ENCODE measurements at places on chromosomes 6 and 20.

GRCh38 chr6:85561750-85562357, 31.8 kb downstream of the SNX14 start:
- DNase-seq, result no peak

DNA sequence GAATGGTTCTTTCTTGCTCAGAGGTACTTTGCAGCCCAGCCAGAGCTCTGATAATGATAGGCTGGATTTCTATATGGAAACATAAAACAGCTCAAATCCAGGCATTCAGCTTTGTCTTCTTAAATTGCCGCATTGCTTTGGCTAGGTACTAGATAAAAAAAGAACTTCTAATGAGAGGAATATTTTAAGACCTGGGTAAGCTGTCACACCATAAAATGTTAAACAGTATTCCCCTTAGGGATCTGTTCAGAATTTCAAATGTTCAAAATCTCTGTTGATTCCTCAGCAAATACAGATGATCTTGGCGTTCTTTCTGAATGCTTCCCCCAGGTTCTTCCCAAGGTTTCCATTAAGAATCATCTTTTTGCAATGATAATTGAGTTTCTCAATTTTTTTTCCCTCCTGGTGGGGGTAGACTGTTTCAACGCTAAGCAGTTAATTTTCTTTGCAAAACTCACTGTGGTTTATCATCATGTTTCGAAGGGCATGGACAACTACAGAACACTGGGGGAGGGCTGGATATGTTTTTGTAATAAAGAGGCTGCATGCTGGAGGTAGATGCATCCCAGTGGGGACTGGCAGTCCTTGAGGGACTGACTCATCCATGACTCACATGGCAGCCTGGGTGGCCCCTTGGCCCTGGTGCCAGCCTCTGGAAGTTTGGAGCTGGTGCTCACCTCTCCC, 31.0 kb downstream of the TIAM2 start:
- DNase-seq, result no peak

GRCh38 chr6:93036835-93037234, 382.5 kb downstream of the EPHA7 start:
- no peak for DNase-seq

DNA sequence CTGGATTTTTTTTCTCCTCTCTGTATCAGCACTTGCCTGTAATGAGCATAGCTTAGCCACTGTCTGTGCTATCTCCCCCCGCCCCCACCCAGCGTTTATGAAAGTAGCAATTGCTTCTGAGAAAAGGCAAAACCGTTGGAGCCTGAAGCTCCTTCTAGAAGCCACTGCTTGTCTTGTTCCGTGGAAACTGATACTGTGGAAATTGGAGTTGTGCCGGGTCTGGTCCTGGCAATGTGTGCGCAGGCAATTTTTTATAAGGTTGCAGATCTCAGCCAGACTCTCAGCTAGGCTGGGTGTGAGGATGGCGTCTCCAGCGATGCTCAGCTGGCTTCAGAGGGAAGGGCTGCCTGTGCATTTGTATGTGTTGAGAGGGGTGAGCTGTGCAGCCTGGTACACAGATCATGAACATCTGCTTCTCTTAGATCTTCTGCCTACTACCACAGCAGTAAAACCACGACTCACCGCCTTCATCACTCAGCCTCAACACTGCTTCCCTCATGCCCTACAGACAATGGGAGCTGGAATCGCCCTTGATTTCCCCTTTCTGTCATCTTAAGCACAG, 72.4 kb upstream of the GTSF1L start:
- DNase-seq, result no peak

- no peak for DNase-seq
These were observed 1.5 kb downstream of the PRRC2A start for GRCh38 chr6:31621991-31622390.

DNA sequence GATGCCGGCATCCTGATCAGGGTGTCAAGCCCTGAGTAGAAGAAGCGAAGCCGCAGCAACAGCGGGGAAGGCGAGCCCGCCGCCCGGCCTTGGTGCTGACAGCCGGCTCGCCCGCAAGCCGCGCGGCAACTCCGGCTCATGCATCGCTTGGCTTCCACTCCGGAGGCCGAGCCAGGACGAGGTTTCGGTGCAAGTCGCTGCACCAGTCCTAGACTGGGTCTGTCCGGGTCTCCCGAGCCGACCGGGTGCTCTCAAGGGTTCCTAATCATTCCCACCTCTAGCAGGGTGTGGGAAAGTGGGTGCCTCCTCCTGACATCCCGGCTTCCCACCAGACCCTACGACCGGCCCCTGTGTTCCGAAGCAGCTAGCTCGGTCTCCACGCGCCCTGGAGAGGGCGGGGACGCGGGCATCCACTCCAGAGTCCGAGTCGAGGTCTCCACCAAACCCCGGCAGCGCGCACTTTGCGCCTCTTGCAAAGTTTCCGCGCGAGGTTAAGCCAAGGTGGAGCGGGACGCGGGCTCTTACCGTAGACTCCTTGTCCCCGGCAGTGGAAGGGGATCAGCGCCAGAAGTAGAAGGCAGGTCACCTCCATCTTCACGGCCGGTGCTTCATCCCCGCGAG, 1.4 kb downstream of the MDGA1 start:
- DNase-seq, result no peak

- no peak for DNase-seq
These were observed 32.0 kb downstream of the MTHFD1L start for GRCh38 chr6:150897400-150897943.

- DNase-seq, result no peak
These were observed 55.0 kb downstream of the LYRM2 start for GRCh38 chr6:89583559-89583958.

- no peak for DNase-seq
These were observed 29.6 kb downstream of the BACH2 start for GRCh38 chr6:90266905-90267621.

- DNase-seq, result no peak
These were observed 514.9 kb downstream of the CDKAL1 start for GRCh38 chr6:21049148-21049547.

- no peak for DNase-seq
These were observed 191.0 kb upstream of the LRFN2 start for GRCh38 chr6:40778196-40778595.

DNA sequence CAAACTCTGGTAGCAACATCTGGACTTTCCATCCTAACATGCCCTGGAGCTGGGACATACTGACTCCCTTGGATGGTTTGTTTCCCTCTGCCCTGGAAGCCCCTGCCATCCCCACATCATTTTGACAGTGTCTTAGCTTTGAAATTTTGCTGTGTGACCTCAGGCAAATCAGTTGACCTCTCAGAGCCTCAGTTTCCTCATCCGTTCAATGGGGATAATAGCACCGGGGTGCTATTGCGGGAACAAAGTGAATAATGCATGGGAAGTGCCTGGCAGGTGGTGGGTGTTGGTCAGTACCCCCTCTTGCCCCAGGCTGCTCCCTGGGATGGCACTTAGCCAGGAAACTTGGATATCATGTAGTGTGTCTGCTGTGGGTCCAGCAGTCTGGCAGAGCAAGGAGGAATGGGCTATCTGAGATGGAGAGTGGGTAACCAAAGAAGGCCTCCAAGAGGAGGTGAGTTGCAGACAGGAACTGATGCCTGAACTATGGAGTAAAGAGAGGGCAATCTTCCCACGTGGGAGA, 88.6 kb downstream of the MRPL14 start:
- DNase-seq, result no peak

DNA sequence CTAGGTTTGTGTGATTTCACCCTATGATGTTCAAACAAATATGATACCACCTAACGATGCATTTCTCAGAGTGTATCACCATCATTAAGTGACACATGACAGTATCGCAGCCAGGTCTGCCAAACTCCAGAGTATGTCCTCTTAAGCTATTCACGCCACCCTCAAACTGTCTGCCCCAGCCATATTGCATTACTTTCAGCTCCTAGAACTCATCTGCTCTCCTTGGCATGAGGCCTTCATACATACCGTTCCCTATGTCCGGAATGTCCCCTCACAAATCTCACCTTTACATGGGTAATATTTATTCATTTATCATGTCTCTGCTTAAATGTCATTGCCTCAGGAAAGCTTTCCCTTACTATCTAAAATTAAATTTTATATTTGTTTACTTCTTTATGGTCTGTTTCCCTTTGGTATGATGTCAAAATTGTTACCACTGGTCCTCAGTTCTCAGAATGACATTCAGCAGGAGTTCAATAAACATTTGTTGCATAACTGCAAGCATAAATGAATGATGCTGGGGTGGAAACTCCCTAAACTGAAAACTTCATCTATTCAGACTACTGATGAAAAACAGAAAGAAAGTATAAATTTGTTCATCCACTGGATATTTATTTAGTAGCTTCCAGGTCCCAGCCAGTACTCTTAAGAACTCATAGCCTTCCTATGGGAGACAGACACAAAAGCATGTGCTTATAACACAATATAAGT, 3.2 kb downstream of the SESN1 start:
- DNase-seq, result no peak

DNA sequence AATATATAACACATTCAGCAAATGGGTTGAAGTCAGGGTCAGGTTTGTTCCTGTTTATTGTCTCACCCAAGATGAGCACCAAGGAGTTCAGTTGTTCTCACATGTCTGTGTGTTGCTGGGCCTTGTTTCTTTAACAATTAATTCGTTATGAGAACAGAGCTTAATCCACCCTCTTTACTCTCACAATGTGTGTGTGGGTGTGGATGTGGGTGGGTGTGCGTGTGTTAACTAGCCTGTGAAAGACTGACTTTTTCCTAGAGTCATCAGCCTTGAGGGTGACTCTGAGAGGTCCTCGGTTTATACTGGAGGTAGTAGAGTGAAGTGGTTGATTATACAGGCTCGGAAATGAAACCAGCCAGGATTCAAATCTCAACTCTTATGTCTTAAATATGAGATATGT, 672.1 kb downstream of the MAFB start:
- no peak for DNase-seq

DNA sequence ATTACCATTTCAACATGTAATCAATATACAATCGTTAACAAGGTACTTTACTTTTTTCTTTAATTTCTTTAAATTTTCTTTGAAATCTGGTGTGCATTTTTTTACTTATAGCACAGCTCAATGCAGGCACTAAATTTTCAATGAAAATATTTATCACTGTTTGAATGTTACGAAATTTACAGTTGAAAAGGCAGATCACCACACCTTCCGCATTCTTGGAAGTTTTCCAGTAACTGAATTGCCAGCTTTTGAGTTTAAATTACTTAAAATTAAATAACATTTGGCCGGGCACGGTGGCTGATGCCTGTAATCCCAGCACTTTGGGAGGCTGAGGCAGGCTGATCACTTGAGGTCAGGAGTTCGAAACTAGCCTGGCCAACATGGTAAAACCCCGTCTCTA, 309.9 kb downstream of the BMP7 start:
- DNase-seq, result no peak

DNA sequence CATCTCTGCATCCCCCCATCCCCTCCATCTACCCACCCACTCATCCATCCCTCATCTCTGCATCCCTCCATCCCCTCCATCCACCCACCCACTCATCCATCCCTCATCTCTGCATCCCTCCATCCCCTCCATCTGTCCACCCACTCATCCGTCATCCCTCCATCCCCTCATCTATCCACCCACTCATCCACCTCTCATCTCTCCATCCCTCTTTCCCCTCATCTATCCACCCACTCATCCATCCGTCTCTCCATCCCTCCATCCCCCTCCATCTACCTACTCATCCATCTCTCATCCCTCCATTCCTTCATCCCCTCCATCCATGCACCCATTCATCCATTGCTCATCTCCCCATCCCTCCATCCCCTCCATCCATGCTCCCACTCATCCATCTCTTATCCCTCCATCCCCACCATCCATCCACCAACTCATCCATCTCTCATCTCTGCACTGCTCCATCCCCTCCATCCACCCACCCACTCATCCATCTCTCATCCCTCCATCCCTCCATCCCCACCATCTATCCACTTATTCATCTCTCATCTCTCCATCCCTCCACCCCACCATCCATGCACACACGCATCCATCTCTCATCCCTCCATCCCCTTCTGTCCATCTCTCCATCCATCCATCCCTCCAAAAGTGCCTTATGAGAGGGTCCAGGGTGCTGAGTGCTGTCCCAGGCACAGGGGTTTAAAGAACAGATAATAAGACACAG, 51.4 kb downstream of the WDR27 start:
- DNase-seq, result no peak

DNA sequence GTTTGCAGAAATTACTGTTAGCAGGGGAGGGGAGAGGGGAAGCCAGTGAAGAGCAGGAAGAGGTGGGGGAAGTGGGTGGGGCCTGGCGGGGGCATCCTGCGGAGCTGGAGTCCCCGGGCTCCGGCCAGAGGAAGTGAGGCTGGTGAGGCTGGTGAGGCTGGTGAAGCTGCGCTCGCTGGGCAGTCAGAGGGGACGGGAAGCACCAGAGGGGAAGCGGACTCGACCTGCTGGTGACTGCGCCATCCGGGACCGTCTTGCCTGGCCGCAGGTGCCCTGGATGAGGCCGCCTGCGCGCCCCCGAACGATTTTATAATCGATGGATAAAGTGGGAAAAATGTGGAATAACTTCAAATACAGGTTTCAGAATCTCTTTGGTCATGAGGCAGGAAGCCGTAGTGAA, 635.3 kb upstream of the MARCKS start:
- no peak for DNase-seq

DNA sequence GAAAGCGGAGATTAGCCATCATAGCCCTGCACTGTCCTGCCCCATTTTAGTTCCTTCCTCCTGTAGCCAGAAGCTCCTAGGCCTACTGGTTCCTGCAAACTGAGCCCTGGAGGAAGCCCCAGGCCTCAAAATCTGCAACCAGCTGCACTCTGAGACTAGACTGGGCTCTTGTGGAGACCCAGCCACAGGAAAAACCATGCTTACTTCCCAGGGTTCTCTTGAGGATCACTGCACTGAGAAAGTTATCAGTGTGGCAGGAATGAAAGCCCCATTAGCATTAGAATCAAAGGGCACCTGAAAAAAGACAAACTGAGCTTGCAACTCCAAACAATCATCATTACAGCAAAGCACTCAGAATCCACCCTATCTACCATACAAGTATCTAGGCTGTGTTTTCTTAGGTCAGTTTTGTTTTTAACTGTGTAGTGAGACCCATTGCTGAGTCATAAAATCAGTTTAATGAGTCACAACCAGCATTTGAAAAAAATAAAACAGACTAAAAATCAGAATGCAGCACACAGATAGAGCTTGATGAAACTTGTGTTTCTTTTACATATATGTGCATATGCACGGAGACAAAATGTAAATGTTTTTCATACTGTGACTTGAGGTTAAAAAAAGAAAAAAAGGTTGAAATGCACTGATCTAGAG, 91.0 kb downstream of the UNC5CL start:
- DNase-seq, result no peak

DNA sequence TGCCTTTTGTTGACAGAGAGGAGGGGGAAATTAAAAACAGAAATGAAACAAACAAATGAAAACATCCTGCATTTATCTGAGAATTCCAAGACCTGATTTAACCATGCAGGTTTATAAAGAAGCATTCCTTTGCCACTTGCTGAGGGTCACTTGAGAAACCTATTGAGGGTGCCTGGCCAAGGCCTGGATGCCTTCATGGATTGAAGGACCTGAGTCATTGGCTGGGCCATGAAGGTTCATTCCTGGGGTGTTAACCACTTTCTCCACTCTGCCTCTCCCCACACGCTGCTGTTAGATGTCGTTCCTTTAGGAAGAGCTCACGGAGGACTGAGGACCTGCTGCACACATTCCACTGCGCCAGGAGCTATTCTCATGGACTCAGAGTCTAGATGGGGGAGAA, 49.7 kb downstream of the DAAM2 start:
- DNase-seq, result no peak

Data from stimulated activated CD8-positive, alpha-beta memory T cell treated with anti-CD3 and anti-CD28 coated beads, Interleukin-12 subunit alpha, Interleukin-12 subunit beta, amount 100 ng/mL, for 1 hour (primary cell).